Hippocampal formation (tissue), 2 donors: ENCODE measurements at places on chromosomes 12 and 14.

- no peak for DNase-seq
Observed at GRCh38 chr12:93790472-93791152, 113.4 kb downstream of the CRADD start.

DNA sequence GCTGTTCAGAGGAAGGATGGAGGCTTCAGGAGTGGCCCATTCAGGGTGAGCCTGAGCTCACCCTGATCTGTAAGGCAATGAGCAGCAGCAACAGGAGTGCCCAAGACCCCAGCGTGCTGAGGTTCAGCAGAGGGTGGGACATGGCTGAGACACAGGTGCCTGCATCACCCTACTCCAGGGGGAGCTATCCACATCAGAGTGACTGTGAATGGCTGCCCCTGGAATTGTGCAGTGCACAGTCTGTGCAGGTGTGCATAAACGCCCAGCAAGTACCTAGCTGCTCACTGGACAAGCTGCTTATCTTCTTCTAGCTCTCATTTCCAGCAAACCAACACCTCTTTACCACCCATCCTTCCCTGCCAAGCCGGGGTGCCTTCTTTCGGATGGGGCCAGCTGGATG lies 140.6 kb upstream of the PRMT8 start:
- no peak for DNase-seq

DNA sequence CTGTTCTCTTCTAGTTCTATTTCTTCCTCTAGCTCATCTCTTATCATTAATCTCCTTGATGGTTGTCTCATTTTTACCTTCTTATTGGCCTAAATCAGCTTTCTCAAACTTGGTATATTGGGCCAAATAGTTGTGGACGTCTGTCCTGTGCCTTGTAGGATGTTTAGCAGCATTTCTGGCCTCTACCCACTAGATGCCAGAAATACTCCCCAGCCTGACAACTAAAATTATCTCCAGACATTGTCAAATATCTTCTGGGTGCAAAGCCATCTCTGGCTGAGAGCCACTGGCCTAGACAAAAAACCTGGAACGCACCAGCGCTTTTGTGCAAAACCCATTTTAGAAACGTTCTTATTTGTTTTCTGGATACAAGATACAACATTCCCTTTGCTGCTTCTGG lies 38.8 kb upstream of the LRRC10 start:
- no peak for DNase-seq

DNA sequence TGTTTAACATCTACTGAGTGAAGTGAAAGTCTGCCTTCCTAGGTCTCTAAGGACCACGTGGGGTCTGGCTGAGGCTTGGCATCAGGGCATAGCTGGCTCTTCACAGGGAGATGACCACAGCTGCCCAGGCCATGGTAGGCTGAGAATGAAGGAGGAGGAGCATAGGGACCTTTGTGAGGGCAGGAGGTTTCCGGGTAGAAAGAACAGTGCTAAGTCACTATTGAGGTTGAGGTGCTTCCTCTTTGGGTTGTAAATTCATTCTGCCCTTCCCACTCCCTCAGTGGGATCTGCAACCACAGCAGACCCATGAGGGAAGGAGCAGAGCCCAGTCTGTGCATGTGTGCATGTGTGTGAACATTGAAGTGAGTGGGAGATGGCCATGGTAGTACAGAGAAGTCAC lies 909.6 kb downstream of the VRK1 start:
- DNase-seq = no peak

GRCh38 chr14:27605282-27605681 lies 1007.4 kb upstream of the NOVA1 start:
- no peak for DNase-seq

DNA sequence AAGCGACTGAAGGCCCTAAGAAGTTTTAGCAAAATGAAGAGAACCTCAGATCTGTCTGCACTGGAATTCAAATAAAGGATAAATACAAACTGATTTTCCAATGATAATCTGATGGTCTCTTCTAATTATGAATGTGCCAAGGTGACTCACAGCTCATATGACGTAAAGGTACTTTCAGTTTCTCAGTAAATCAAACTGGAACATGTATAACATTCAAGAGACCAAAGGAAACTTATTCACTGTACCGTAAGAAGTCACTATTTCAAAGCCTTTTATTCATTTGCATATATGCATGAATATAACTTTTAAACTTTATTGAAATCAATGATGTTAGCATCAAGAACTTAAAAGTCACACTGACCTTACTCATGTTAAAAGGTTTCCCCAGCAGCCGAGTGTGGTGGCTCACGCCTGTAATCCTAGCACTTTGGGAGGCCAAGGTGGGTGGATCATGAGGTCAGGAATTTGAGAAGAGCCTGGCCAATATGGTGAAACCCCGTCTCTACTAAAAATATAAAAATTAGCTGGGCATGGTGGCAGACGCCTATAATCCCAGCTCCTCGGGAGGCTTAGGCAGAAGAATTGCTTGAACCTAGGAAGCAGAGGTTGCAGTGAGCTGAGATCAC lies 52.2 kb downstream of the ATXN2 start:
- DNase-seq = no peak

GRCh38 chr12:112134731-112135130 lies 9.4 kb downstream of the TRAFD1 start:
- no peak for DNase-seq

DNA sequence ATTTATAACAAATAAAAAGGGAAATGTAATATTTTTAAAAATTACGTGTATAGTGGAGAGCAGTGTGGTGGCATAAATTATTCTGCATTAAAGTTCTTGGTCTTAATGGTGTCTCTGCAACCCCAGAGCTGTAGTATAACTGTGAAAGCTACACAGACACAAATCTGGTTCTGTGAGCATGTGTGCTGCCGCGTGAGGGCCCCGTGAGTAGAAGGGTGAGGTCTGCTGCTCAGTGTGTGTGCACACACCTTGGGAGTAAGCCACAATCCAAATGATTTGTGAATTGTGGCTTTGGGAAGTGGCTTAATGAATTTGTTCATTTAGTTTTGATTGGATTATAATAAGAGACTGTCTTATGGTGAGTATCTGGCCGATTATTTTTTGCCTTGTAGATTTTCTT lies 16.8 kb downstream of the PELI2 start:
- DNase-seq = no peak
